ENCODE measurements at places on chromosomes 7 and 10. TPM values are rescaled to one million over a fixed set of nuclear protein-coding genes. Genes with fewer than 3 reads are reported as not detected.

KCNIP2 gene
- 7.1 TPM for total RNA-seq

DNA sequence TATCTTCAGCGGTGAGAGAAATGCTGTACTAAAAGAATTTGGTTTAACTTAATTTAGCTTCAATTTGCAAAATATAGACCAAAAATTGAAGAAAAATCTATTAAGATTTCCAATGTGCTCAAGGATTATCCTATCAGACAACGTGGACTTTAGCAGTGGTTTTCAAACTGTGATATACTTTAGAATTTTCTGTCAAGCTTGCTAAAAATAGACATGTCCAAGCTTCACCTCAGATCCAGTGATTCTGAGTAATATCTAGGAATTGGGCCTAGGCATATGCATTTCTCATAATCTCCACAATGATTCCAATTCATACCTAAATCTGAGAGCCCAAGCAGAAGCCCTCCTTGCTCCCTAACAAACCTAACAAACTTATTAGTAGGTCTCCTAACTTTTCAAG lies 3.4 kb downstream of the WASL start:
- no peak overlapping the region for H3K27ac ChIP-seq
- no peak for DNase-seq
- peaks cover 4% of the 10 kb centered on the region for H3K36me3 ChIP-seq
- no peak overlapping the region for H3K4me3 ChIP-seq

GRCh38 chr7:8436965-8437364 lies 3.6 kb downstream of the NXPH1 start:
- no peak for DNase-seq
- H3K27me3 ChIP-seq = peaks cover 82% of the 10 kb centered on the region
- H3K4me1 ChIP-seq = peaks cover 16% of the 10 kb centered on the region
- H3K27ac ChIP-seq = no peak overlapping the region
- H3K36me3 ChIP-seq = no peaks in the 10 kb centered on the region

- no peak overlapping the region for H3K4me3 ChIP-seq
- H3K36me3 ChIP-seq = no peaks in the 10 kb centered on the region
- no peaks in the 10 kb centered on the region for H3K4me1 ChIP-seq
- DNase-seq = no peak
These were observed 218.8 kb downstream of the OTUD1 start for GRCh38 chr10:23657677-23658076.

GRCh38 chr10:6494936-6495592 lies 85.0 kb downstream of the PRKCQ start:
- H3K27me3 ChIP-seq = peaks cover 13% of the 10 kb centered on the region
- no peak for DNase-seq
- no peaks in the 10 kb centered on the region for H3K36me3 ChIP-seq
- peaks cover 4% of the 10 kb centered on the region for H3K4me1 ChIP-seq

DNA sequence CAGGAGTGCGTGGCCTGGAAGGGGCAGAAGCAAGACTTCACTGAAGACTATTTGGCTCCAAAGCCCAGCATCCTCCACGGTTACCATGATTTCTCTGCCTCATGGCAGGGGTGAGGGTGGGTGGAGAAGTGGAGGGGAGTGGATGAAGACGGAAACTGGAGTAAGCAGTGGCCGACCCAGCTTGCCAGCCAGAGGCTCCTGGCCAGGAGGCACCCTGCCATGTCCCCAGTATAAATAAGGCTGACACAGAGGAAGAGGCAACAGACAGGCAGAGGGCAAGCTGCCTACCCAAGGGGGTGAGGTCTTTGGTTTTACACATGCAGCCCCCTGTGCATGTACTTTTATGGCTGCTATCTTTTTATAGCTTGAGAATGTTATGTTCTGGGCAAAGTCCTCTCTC lies 102.6 kb upstream of the TBX20 start:
- H3K4me1 ChIP-seq = no peaks in the 10 kb centered on the region
- DNase-seq = no peak
- no peak overlapping the region for H3K4me3 ChIP-seq
- H3K27ac ChIP-seq = no peak overlapping the region
- no peaks in the 10 kb centered on the region for H3K36me3 ChIP-seq

- DNase-seq = no peak
- H3K27me3 ChIP-seq = no peaks in the 10 kb centered on the region
- H3K36me3 ChIP-seq = peaks cover 29% of the 10 kb centered on the region
These were observed 106.4 kb downstream of the ELMO1 start for GRCh38 chr7:37342176-37342687.

GRCh38 chr10:50480054-50481007 lies 143.4 kb downstream of the SGMS1 start:
- no peak overlapping the region for H3K27ac ChIP-seq
- H3K4me3 ChIP-seq = no peak overlapping the region
- peaks cover 72% of the 10 kb centered on the region for H3K36me3 ChIP-seq
- peaks cover 7% of the 10 kb centered on the region for H3K4me1 ChIP-seq
- H3K27me3 ChIP-seq = no peaks in the 10 kb centered on the region
- no peak for DNase-seq

Data from activated B cell treated with CpG ODN at 0.5 μM for 24 hours (primary cell).